Fibroblast of skin of scalp (primary cell): ENCODE measurements at places on chromosomes 11 and 22.

DNA sequence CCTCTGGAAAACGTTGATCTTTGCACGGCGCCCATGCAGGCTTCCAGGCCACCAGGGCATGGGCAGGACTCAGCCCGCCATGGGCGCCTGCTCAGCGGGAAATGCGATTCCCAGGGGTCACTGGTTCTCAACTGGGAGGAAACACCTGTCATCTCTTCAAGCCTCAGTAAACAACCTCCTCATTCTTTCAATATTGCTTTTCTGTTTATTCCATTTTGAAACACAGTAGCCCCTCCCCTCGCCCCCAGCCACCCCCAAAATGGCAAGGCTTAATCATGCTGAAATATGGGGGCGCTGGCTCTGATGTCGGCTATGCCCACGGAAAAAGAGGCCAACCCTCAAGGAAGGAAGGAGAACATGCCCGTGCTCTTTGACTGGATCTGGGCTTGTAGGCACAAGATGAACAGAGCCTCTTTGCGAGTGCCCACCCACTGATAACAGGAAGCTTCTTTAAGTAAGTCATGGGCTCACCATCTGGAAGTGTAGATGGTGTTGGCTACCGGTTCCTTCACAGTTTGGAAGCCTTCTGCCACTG is 594 bp upstream of the POU2AF1 start:
- no peak for DNase-seq

DNA sequence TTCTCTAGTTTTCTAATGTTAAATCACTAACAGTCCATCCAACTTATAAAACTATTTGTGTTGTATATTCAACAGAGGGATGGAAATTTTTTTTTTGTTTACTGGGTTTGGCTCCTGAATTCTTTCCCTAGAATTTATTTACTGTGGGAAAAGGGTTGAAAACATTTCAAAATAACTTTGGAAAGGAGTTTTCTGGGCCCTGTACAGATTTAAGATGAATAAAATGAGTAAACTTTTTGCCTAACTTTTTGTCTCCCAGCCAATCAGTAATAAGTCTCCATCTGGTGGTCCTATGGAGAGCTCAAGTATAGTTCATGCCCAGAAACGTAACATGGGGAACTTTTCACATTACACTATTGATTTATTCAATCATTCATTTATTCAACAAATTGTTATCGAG is 16.7 kb upstream of the PRSS23 start:
- no peak for DNase-seq

DNA sequence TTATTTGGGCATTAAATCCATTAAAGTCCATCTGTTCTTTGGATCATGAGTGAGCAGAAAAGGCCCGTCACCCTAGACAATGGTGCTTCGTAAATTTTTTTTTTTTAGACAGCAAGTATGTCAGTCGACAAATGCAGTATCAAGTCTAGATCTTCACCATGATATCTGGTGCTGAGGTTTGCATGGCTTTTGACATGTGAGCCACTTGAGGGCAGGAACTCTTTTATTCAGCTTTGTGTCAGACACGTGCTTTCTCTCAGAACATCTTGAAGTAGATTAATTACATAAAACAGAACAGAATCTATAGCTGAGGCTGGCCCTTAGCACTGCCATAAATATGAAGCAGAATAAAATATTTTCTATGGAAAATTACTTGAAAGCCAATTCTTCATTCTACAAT is 62.9 kb upstream of the CARD18 start:
- no peak for DNase-seq

GRCh38 chr11:110629594-110629993 is 82.6 kb downstream of the ARHGAP20 start:
- no peak for DNase-seq

GRCh38 chr22:21816787-21817496 is 50.5 kb downstream of the MAPK1 start:
- DNase-seq: peak; percentile 83

DNA sequence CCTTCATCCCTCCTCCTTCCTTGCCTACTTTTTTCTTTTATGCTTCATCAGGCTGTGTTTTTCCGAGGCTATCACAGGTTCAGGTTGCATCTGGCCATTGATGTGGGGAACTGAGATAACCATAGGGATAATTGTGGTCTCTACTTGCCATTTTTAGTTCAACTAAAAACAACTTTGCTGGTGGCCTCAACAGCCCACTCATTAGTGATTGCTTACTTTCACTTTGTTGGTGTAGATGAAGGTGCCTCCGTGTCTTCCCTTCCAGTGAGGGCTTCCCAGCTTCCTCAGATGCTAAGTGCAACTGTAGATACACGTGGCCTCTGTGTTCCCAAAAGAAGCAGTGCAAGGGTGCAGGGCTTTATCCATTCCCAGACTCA is 35.0 kb downstream of the KCNJ1 start:
- no peak for DNase-seq

GRCh38 chr11:7900686-7901085 is 30.4 kb downstream of the OR10A6 start:
- no peak for DNase-seq

DNA sequence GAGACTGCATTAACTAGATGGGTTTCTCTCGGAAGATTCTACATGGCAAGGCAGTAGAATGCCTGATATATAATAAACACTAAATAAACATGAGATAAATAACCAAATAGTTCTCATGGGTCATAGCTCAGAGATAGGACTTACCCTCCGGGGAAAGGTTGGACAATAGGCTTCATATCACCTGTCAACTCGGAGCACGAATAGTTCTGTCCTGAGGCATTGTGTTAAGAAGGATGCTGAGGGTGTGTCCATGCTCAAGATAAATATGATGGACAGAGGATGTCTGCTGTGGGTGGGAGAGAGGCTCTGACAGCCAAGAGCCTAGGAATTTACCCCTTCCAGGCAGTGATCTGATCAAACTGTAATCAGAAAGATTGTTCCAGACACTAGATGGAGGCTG is 474.0 kb downstream of the MIAT start:
- DNase-seq: no peak

- no peak for DNase-seq
Measured at GRCh38 chr11:80636999-80637398, 1196.2 kb upstream of the TENM4 start.

DNA sequence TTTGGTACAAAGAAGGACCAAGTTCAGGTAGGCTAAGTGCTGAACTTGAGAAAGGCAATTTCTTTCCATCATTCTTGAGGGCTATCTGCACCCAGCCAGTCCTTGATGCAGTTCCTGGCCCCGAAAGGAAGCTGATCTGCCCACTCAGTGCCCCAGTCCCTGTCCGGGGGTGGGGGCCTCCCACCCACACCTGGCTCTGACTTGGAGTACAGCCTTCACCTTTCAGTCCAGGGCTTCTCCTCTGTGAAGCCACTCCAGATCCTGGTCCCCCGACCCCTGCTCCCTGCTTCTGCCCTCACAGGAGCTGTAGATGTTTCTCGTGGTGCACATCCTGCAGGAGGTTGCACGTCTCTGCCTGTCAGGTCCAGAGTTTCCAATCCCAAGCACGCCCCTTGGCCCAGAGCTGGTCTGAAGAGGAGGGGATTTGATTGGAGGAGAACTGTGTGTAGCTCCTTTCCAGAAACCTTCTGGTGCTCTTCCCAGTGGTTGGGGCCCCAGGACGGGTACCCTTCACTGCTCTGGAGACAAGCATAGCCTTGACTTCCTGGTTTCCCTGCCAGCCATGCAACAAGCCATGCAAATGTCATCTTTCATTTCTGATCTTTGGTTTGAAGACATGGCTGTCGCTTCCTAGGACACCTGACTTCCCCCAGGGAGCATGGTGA is 75.3 kb downstream of the BCR start:
- DNase-seq: no peak

DNA sequence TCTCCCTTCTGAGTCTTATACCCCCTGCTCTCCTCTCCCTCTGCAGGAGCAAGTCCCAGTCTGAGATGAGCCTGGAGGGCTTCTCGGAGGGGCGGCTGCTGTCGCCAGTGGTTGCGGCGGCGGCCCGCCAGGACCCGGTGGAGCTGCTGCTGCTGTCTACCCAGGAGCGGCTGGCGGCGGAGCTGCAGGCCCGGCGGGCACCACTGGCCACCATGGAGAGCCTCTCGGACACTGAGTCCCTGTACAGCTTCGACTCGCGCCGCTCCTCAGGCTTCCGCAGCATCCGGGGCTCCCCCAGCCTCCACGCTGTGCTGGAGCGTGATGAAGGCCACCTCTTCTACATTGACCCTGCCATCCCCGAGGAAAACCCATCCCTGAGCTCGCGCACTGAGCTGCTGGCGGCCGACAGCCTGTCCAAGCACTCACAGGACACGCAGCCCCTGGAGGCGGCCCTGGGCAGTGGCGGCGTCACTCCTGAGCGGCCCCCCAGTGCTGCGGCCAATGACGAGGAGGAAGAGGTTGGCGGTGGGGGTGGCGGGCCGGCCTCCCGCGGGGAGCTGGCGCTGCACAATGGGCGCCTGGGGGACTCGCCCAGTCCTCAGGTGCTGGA is 8.8 kb upstream of the MYRF start:
- no peak for DNase-seq

GRCh38 chr22:36301384-36301828 is 48.5 kb downstream of the APOL1 start:
- peak; percentile 50 for DNase-seq

DNA sequence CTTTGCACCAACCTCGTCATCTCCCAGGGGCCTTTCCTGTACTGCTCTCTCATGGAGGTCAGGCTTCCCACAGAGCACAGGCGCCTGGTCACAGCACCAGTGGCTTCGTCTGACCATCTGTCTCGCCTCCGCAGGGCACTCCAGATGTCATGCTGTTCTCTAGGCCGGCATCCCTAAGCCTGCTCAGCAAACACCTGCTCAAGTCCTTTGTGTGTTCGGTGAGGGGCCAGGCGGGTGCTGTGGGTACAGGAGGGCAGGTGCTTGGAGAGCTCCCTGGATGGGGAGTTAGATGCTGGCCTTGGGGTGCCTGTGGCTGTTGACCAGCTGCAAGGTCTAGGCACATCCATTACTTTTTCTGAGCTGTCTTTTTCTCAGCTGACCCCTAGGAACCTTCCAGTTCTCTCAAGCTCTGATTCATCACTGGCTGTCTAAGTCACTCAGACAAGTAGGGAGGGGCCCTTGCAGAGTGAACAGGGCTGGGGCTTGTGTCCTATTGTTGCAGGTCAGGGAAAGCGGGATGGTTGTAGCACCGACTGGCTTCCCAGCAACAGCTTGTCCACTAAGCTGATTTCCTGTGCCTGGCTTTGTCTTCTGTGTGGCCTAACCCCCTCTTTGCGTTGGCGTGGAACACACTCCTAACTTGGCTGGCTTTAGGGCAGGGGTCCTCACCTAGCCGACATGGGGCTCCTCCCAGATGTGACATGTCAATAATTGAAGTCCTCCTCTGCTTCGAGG is 9.2 kb downstream of the CLDN5 start:
- DNase-seq: no peak

- DNase-seq: no peak
Measured at GRCh38 chr22:46036558-46037408, 59.8 kb upstream of the WNT7B start.

DNA sequence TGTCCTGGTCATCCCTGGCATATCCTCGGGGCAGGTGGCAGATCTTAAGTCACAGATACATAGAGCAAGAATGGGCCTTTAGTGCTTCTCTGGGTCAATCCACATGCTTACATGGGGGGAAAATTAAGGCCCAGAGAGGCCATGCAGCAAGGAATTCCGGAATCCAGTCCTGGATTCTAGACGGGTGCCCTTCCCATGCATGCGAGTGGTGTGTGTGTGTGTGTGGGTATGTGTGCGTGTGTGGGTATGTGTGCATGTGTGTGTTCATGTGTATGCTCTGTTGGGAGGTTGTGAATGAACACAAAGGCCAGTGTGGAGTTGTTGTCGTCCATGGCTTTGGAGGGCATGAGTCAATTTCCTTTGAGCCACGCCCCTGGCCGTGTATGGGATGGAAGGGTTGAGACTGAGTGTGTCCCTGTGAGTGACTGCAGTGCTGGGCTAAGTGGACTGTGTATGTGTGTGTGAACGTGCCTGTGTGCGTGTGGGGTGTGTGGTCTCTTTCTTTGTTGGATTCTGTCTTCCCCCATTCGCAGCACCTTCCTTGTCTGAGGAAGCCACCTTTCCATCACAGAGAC is 33.4 kb upstream of the EIF3D start:
- peak; percentile 26 for DNase-seq

DNA sequence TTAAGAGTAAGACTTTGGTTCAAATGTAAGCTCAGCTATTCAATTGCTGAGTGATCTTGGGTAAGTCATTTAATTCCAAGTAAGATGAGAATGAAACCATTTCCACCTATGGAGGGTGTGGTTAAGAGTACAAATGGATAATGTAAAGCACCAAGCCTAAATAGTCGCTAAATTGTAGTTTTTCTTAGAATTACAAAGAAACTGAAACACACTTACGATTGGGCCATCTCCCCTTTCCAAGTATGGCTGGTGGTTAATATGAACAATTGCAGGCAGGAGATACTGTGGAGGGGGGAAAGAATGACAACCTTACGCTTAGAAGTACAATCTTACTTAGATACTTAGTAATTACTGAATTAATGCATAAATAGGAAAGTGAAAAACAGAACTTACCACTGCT is 8.2 kb downstream of the DDX17 start:
- no peak for DNase-seq

- no peak for DNase-seq
Measured at GRCh38 chr22:38244106-38244505, 28.7 kb downstream of the TMEM184B start.

DNA sequence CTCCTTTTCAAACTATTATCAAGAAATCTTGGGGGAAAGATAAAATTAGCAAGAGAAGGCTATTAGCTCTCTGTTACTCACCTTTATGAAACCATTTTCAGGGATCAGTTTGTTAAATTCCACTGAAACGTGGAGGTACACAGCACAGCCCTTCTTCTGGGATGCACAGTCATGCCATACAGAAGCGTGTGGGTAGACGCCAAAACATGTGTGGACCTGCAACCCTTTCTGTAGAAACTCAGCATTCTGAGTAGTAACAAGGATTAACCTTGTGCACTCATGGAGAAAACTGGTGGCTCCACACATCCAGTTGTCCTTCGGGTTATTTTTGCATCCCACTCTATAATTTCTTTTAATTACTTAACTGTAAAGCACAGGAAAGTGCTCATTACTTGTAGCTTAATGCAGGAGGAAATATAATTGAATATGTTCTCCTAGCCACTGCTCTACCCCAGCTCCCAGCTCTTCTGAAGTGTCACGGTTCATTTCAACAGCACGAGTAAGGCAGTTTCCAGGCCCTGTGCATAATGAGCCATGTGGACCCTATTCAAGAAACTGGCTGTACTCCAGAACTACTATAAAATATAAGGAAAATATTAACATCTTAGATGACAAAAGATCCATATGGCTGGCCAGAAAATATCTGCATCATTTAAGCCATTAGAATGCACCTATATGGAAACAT is 26.1 kb downstream of the BDNF start:
- no peak for DNase-seq

DNA sequence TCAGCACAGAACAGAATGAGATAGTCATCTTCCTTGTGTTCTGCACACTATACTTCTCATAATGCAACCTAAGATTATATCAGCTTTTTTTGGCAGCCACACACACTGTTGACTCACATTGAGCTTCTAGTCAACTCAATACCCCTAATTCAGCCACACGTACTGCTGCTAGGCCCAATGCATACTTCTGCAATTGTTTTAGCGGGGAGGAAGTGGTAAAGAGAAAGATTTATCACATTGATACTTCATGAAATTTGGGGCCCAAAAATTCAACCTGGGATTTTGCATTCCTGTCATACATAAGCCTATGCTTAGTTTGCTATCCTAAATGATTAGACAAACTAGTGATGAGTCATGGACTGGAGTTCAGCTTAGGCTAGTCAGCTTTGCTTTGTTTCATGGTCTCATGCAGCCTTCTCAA is 8.6 kb upstream of the UPB1 start:
- peak; percentile 86 for DNase-seq
